G401 (cell line): ENCODE measurements at places on chromosomes 7 and 10.

DNA sequence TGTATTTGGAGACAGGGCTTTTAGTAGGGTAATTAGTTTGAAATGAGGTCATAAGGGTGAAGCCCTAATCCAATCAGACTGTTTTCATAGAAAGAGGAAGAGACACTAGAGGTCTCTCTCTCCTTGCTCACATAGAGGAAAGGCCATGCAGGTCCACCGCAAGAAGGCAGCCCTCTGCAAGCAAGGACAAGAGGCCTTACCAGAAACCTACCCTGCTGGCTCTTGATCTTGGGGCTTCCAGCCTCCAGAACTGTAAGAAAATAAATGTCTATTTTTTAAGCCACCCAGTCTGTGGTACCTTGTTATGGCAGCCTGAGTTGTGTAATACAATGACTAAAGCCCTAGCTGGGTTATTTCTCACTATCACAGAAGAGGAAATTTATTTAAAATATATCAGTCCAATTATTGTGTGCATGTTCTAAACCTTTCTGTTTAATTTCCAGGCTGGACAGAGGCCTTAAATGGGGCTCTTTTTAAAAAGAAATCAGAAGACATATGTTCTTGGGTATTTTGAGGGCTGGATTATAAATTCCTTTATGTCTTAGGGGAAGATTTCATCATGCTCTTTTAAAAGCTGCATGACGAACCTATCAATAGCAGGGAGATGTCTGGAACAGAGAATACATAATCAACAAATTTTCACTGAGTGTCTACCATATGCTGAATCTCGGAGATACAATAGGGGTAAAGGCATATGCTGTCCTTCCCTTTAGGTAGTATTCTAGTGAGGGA lies 12.9 kb upstream of the TMEM26 start:
- DNase-seq = no peak

DNA sequence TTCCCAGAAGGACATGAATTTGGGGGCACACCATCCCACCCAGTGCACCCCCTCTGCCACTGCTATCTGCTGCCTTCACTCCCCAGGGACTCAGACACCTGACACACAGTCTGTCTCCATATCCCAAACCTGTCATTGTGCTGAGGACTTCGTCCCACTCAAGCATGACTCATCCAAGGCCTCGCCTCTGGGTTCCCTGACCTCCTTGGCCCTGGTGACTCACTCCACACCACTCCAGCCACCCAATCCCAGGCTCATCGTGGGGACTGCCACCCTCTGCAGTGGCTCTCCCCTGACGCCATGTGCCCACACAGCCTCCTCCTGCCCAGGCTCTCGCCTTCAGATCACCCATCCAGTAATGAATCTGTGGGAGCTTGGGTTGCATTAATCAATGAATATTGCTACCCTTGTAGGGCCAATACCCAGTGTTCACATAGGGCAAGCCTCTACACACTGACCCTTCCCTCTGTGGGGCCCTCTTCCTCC lies 6.6 kb upstream of the INSIG1 start:
- no peak for DNase-seq

- no peak for DNase-seq
Measured at GRCh38 chr7:123987445-123987844, 45.4 kb downstream of the TMEM229A start.

- DNase-seq = no peak
Measured at GRCh38 chr10:31272841-31273240, 46.2 kb upstream of the ZEB1 start.

- DNase-seq = no peak
Measured at GRCh38 chr7:129774359-129774758, 162.8 kb downstream of the NRF1 start.

DNA sequence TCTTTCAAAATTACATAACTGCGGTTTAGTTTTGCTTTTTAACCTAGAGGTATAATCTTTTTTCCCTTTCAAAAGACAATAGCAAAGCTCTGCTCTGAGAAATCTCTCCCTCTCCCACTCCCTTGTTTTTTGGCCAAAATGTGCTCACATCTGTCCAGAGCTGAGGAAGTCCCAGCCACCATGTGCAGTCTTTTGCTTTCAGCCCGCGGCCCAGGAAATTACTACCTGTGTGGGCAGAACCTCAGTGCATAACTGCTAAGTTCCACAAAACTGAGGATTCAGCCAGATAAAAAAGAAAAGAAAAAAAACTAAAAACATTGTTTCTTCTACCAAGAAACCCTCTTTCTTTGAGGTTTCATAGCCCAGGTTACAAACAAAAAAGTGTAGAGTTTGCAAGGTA lies 115.0 kb upstream of the HGF start:
- no peak for DNase-seq

- DNase-seq = no peak
Measured at GRCh38 chr10:86798611-86799010, 42.2 kb downstream of the BMPR1A start.

GRCh38 chr7:158285383-158285770 lies 302.2 kb downstream of the PTPRN2 start:
- DNase-seq = no peak

DNA sequence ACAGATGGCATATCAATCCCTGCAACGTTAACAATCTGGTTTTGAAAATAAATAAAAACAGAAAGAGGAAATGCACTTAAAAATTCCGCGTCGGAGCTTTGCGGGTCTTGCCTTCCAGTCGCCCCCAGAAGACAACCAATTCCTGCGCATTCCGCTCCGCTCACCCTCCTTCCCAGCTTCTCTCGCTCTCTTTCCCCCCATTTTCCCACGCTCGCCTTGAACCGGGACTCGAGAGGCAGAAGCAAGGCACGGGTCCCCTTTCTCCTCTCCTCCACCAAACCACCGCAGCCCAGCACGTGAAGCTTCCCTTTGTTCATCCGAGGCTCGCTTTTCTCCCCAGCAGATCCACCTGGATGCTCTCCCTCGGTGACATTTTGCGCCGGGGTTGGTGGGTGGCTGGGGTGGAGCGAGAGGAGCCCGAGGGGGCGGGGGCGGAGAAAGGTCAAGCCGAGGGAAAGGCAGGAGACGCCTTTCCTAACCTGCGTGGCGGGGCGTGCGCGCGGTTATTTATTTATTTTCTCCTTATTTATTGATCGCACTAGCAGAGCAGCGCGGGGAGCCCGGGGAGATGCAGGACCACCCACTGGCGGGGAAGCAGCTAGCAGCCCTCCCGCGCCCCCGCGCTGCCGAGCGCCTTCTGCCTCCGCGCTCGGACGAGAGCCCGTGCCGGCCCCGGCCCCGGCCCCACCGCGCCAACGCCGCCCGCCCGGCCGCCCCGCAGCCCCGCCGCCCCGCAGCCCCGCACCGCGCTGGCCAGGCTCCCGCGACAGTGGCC lies at the start of gene KCND2:
Gene KCND2 (plus strand): TSS at position 475 of the 775 bp plus-strand sequence.
- peak; percentile 69 for DNase-seq

DNA sequence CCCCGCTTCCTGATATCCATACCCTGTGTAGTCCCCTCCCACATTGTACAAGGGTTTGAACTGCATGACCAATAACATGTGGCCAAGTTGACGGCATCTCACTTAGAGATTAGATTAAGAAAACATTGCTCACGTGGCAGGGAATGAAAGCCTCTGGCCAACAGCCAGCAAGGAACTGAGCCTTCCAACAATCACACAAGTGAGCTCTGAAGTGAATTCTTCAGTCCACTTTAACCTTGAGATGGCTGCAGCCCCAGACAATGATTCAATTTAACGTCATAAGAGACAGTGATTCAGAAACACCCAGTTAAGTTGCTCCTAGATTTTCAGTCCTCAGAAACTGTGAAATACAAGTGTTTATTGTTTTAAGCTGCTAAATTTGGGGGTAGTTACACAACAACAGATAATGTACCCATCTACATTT lies 165.9 kb upstream of the PLXNA4 start:
- DNase-seq = no peak

- peak; percentile 89 for DNase-seq
Measured at GRCh38 chr7:44398511-44398911, 73.1 kb upstream of the CAMK2B start.

- DNase-seq = no peak
Measured at GRCh38 chr10:102581981-102582580, 62.2 kb upstream of the TRIM8 start.

DNA sequence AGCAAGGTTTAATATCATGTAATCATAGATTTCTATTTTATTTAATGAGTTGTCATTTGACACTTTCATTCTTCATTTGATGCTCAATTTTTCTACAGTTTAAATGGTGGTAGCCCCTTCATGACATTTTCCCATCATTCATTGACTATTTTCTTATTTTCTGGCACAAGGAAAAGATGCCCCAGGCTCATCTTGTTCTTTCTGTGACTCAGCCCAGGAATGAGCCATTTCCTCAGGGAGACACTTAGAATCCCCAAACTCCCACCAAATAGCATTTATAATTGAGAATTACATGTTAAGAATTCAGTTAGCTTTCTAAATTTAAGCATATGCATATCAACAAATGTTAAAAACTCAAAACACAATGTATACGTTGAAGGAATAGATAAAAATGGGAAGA lies 222.3 kb downstream of the KIF20B start:
- no peak for DNase-seq

DNA sequence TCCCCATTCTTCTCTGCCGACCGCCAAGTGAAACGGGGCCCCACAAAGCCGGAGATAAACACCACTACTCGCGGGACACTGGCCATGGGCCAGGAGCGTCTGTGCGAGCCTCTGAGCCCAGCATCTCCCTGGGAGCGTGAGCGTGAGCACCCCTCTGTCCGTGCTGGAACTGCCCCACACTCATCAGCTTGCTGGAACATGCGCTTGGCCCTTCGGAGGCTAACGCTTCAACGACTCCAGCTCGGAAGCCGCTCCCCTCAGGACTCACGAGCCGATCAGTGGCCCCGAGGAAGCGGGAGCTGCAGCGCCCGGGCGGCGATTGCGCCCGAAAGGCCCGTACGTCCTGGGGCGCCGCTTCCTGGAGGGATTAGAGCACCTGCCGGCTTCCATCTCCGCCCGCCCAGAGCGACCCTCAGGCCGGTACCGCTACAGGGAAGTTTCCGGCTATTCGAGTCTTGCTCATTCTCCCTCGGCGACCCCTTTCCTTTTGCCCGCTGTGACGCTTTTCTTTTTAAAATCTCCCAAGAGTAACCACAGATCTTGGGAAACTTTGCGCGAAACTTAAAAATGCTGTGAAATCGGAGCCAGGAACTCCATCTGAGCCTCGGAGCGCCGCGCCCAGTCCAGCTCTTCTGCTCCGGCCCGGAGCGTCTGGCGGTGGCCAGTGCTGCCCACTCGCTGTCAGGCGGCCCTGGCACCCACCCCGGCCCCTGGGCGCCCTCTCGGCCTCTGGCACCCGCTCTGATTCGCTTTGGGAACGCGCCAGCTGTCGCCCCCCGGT lies 1.0 kb downstream of the TLL2 start:
- DNase-seq = peak; percentile 17

DNA sequence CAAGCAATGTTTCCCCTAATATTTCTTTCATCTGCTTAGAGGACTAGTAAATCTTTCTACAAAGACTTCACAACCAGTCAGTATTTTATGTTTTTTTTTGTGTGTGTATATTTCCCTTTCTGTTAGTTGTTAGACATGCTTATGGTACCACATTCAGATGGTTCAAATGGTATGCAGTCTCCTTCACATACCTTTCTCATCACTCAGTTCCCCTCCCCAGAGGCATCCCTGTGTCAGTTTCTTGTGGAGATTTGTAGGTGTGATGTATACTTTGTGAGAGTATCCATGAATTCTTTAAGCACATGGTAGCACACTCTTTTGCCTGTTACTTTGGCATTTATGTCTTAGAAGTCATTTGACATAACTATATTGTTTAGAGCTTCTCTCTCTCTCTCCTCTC lies 4.4 kb downstream of the ZNF485 start:
- DNase-seq = no peak

GRCh38 chr7:23373151-23374004 lies 74.2 kb downstream of the MALSU1 start:
- DNase-seq = no peak

DNA sequence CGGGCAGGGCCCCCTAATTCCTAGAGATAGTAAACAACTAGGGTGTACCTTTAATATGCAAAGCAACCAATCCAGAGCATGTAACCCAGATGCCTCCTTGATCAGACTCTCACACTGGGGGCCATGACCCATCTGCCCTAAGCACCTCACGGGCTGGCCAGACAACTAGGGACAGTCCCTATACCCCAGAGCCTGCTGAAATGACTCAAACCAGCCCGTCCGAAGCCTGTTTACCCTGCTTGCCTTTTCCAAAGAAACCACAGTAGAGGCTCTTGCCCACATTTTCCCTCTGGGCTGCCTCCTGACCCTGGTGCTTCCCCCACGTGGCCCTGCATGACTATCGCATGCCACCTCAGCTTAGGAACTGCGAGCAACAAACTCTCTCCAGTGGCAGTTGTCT lies 46.2 kb downstream of the RGS10 start:
- DNase-seq = no peak

DNA sequence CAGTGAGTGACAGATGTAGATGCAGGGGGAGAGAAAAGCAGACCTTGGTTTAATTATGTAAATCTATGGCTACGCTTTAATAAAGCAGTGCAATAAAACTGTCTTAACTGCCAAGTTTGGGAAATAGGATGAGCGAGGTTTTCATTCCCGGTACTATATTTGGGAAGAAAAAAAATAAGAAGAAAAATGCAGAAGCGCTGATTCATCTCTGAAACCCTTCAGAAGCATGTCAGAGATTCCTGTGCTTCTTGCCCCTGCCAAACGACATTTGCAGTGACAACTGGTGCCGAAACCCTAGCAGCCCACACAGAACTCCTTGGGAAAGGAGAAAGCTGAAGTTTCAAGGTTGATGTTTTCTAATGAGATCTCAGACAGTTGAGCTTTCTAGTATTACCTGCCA lies 380.7 kb downstream of the REEP3 start:
- no peak for DNase-seq

GRCh38 chr10:122657255-122657654 lies 42.4 kb downstream of the C10orf120 start:
- DNase-seq = no peak

DNA sequence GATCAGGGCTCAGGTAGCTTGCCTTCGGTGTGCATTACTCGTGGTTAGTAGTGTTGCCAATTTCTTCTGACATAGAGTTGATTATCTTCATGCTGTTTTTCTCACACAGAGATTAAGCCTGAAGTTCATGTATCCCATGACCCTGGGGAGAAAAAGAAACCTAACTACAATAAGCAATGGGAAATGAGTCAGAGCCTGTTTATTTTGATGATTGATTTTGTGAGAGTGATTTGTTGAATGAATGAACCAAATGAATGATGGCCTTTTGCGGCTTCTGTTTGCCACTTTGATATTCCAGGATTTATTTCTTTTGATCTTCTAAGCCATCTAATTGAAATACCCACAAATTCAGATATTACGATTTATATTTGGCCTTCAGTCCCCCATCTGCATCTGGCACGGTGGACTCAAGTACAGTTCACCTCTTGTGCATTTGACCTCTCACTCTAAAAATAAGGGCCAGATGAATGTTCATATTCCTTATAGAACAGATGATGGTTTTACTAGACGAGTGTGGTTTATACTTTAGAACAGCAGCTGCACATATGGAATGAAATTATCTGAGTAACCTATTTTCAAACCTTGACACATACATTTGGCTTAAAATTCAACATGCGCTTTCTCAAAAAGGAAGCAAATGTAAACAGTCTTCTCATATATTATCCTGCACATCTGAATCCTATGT lies 110.7 kb downstream of the PLCE1 start:
- DNase-seq = no peak

- DNase-seq = peak; percentile 92
Measured at GRCh38 chr10:109894516-109894915, 28.8 kb downstream of the XPNPEP1 start.

GRCh38 chr10:29112827-29113615 lies 175.8 kb upstream of the LYZL1 start:
- no peak for DNase-seq

GRCh38 chr10:16890691-16891090 lies 73.5 kb upstream of the RSU1 start:
- no peak for DNase-seq
